ENCODE measurements at places on chromosomes 13 and 19.

- DNase-seq, result no peak
These were observed 1.8 kb downstream of the ACOD1 start for GRCh38 chr13:76950101-76950500.

- DNase-seq, result no peak
These were observed 1.0 kb downstream of the CDC16 start for GRCh38 chr13:114235697-114236096.

DNA sequence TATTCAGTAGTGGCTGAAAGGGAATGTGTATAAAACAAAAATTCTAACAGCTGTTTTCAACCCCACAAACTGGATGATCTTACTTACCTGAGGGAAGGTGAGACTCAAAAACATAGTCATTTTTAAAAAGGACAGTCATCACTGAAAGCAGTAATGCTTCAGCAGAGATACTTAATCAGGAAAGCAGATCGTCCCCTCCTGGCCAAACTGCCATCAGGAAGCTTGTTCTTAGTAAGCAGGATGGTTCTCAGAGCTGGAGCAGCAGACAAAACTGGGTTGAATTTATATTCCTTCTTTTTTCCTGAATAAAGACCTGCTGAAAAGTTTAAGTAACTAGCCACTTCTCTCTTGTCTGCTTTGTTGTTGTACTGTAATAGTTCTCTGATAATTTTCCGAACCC is 1156.5 kb downstream of the OLFM4 start:
- DNase-seq, result no peak

DNA sequence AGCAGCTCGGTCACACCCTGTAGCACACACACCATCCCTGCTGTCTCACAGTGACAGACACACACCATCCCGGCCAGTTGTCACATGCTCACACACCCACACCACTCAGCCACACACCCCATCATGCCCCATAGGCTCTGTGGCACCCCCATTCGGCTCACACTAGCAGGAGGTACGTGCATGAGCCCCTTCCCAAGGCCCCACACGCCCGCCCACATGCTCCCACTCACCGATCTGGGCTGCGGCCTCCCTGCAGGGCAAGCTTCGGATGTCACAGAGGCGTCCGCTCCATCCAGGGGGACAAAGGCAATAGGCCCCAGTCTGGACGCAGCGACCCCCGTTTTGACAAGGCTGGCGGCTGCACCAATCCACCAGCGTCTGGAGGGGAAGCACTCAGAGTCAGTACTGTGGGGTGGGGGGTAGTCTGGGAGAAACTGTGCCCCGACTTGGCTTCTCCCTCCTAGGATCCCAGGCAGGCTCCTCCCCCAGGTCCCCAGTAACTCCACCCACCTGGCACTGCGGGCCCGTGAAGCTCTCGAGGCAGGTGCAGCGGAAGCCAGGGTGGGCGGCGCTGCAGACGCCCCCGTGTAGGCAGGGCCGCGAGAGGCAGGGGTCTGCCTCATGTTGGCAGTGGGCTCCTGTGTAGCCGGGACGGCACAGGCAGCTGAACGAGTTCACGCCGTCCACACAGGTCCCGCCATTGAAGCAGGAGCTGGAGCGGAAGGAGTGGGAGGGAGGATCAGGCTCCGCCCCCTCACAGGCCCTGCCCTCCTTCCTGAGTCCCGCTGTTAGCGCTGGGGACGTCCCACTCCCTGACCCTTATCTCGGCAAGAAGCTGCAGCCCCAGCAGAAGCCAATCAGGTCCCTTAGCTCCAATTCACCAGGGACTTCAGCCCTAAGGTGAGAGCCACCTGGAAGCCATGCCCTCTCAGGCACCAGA is 20.1 kb downstream of the NOTCH3 start:
- DNase-seq, result no peak

DNA sequence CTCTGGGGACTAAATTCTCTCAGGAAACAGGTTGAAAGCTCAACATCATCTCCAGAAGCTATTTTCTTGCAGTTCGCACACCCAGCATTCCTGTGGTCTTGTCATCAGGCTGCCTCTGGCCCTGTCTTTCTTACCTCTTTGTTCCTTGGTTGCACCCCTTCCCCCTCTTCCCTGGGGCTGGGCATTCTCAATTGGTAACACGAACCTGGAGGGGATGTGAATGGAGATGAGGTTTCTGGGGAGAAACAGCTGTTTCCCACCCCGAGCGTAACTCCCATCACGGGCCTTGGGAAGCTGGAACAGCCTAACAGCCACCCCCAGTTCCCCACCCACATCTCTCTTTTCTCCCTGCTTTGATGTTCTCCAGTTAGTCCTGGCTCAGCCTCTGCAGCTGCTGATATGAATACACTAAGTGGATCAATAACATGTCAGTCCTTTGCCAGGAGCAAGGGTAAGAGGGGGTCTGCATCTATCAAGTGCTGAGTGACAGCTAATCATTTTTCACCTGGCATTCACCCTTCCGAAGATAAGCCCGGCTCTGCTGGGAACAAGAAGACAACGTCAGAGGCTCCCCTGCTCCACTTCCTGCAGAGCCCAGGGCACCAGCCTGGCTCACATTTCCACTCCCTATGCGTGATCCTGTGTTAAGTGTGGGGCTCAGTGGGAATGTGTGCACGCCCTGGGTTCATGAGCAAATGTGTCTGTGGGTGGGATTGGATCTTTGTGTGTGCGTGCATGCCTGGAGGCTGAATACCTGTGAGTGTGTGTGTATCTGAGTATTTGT is 74.0 kb upstream of the KCTD15 start:
- no peak for DNase-seq

- no peak for DNase-seq
These were observed 311.3 kb downstream of the ATP8A2 start for GRCh38 chr13:25683056-25683455.

- DNase-seq, result no peak
These were observed 38.2 kb downstream of the PDS5B start for GRCh38 chr13:32624441-32624840.

DNA sequence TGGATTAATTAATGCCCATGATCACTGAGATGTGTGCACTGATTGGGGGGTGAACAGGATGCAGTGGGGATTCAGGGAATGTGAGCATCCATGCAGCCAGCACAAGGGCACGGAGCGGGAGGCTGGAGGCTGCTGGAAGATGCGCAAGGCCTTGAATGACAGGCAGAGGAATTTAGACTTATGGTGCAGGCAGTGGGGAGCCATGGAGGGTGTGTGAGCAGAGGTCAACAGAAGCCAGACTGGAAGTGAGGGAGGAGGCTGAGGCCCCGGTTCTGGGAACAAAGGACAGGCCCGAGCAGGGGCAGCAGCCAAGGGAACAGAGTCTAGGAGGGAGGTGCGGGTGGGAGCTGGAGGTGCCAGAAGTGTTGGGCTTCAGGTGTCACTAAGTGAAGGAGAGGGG is 7.3 kb upstream of the COLGALT1 start:
- DNase-seq, result no peak

GRCh38 chr13:35131471-35131870 is 189.4 kb downstream of the NBEA start:
- DNase-seq, result no peak

DNA sequence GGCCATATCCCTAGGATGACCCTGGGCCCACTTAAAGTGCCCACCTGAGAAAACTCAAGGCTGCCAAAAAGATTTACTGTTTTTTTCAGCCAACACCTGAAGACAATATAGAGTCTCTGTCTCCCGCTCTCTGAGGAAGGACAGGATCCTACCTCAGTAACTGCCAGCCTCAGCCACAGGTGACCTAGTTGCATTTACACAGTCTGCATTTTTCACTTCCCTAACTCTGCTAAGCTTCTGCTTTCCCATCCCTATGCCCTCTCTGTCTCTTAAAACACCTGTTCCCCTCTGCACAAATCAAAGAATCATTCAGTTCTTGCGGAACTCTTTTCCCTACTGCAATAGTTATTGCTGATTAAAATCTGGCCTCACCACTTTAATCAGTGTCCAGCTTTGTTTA is 609.5 kb downstream of the UQCRFS1 start:
- no peak for DNase-seq

DNA sequence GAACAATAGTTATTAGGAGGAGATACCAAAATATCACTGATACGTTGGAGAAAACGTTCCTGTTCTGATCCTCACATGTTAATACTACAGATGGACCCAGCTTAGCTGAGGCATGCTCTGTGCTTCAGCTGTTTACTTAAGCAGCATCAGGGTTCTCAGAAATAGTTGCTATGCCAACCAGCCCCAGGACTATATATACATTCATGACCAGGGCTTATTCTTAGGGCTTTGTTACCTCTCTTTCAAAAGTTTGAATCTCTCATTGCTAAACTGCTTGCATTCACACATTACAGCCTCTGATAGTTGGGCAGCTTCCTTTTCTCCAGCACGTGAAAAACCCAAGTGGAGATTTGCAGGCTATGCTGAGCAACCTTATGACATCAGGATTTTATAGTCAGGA is 800.4 kb downstream of the DIAPH3 start:
- DNase-seq, result no peak

- DNase-seq, result no peak
These were observed 105.1 kb downstream of the UQCRFS1 start for GRCh38 chr19:29107831-29108230.

- no peak for DNase-seq
These were observed 15.4 kb downstream of the DNASE2 start for GRCh38 chr19:12865746-12866415.

GRCh38 chr13:93248627-93249047 is 22.0 kb downstream of the GPC6 start:
- DNase-seq, result no peak

DNA sequence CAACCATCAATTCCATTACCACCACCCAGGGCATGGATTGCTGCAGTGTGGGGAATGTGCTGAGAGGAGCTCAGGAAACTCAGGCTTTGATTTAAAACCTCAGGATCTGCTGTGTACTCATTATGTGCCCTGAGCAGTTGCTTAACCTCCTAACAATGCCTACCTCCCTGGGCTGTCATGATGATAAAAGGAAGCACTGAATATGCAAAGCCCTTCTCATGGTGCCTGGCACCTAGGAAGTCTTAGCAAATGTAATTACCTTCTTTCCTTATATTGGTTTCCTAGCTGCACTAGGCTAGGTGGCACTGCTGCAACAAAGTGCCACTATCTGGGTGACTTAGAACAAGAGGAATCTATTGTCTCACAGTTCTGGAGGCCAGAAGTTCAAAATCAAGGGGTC is 62.2 kb downstream of the KCTD12 start:
- DNase-seq, result no peak

DNA sequence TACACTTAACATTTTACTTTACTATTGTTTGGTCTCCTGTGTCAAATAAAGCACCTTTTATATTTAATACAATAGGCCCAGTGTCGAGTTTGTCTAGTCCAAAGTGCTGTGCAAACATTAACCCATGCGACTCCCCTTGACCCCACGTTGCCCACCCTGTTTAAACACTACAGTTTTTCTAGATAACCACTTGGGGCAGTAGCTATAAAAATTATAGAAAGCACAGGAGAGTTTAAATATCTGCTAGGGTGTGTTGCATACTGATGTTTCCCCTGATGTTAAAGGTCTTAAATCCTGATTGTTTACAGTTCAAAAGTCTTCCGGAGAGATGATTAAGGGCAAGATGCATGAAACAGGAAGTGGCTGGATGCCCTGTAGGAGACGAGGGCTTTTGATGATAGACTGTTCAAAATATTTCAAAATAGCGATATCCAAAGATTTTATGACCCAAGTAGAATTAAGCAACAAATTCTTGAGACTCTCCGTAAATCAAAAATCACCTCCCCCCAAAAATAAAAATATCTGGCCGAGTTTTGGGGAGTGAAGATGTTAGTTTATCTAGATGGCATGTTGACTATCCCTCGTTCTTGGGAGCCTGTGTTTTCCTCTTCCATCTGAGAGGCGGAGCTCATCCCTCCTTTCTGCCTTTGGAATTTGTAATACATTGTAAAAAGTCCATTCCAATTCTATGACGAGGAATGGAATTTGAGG is 167.1 kb downstream of the FGF9 start:
- no peak for DNase-seq

- no peak for DNase-seq
These were observed 864.3 kb upstream of the ATXN8OS start for GRCh38 chr13:69243366-69243765.

GRCh38 chr13:110306960-110307766 is at the start of the genes COL4A1 and COL4A2:
COL4A1 (minus strand) TSS chr13:110307157; CDS start chr13:110307027, 130 bp downstream.
COL4A2 (plus strand) TSS chr13:110307284; CDS start chr13:110307904, 620 bp downstream.
- no peak for DNase-seq

GRCh38 chr13:54637366-54637765 is 1608.8 kb downstream of the OLFM4 start:
- no peak for DNase-seq

DNA sequence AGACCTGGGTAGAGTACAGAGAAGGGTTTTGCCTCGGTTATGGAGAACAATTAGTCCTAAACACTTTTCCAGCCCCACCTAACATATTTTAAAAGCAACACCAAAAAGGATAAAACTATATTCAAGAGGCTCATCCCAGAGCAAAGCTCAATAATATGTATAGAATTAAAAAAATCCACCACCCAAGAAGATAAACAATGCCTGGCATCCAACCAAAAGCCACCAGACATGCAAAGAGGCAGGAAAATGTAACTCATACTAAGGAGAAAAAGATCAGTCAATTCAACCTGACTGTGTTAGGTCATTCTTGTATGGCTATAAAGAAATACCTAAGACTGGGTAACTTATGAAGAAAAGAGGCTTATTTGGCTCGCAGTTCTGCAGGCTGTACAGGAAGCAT is 39.3 kb downstream of the FGF9 start:
- no peak for DNase-seq

- DNase-seq, result no peak
These were observed 66.7 kb downstream of the RFC3 start for GRCh38 chr13:33884531-33885220.

GRCh38 chr19:39602224-39602623 is at the start of gene LGALS13:
LGALS13 (plus strand) TSS chr19:39602524; CDS start chr19:39602569, 45 bp downstream.
- no peak for DNase-seq

DNA sequence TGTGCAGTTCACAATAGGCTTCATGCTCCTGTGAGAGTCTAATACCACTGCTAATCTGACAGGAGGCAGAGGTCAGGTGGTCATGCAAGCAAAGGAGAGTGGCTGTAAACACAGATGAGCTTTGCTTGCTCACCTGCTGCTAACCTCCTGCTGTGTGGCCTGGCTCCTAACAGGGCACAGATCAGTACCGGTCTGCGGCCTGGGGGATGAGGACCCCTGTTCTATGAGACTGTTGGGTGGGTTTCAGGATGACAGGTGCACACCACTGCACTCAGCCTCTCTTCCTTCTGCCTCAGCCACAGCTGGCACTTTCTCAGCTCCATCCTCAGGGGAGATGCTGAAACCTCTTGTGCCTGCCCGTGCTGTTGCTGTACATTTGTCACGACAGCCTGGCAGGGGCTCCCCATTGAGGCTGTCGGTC is 9.7 kb downstream of the CLEC4G start:
- no peak for DNase-seq

- DNase-seq, result peak; percentile 54
These were observed 5.8 kb upstream of the FCGRT start for GRCh38 chr19:49506575-49507105.

DNA sequence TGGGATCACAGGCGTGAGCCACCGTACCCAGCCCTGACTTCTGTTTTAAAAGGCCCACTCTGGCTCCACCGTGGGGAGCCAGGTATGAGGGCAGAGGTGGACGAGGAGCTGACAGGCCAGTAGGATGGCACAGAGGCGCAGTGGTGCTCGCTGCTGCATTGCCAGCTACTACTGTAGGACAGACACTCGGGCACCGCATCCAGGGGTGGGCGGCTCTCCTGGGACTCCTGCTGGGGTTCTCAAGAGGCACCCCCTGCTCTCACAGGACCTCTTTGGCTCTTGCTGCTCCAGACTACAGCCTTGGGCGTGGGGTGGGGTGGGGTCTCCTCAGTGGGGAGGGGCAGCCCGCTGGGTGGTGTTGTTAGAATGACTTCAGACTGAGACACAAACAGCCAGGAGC is 53.4 kb downstream of the LATS2 start:
- DNase-seq, result no peak

Data from stimulated activated CD8-positive, alpha-beta memory T cell treated with anti-CD3 and anti-CD28 coated beads, Interleukin-2, amount 100 ng/mL, for 1 hour (primary cell).